CD4-positive, alpha-beta T cell treated with Interleukin-12 subunit alpha and Interleukin-12 subunit beta, for 1 hour (primary cell): ENCODE measurements at places on chromosomes 11 and 22.

GRCh38 chr11:96107143-96107824 is 183.4 kb upstream of the MTMR2 start:
- DNase-seq = no peak

DNA sequence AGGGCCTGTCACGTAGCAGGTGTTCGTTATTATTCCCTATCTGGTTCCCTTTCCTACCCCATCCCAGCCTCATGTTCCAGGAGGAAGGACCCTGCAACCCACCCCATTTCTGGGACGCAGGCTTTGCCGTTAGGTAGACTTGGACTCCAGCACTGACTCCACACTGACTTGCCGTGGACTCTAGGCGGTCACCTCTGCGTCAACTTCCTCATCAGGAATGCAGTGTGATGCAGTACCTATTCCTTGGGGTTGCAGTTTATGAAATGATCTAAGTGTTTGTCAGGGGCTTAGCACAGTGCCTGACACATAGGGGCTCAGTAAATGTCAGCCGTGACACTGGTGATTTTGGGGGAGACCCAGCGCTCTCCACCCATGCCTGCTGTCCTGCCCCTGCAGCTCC is 16.8 kb downstream of the DGKZ start:
- DNase-seq = no peak

- no peak for DNase-seq
Observed at GRCh38 chr22:33577862-33578411, 342.3 kb downstream of the LARGE1 start.

- DNase-seq = no peak
Observed at GRCh38 chr11:2883979-2884815, 1.4 kb downstream of the CDKN1C start.

DNA sequence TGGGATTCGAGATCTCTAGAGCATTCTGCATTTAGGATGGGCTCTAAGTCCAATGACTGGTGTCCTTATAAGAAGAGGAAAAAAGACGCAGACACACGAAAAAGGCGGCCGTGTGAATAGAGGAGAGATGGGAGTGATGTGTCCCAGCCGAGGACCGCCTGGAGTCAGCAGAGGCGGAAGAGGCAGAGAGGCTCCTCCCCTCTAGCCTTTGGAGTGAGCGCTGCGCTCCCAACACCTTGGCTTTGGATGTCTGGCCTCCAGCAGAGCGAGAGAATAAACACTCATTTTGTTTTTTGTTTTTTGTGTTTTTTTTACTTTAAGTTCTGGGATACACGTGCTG is 83.0 kb upstream of the RTL6 start:
- DNase-seq = no peak
